ENCODE measurements at places on chromosomes 7 and 10.

GRCh38 chr10:103254113-103254512, 8.4 kb downstream of the RPEL1 start:
- DNase-seq: no peak

- no peak for DNase-seq
Observed at GRCh38 chr7:81871606-81872265, 101.9 kb upstream of the HGF start.

DNA sequence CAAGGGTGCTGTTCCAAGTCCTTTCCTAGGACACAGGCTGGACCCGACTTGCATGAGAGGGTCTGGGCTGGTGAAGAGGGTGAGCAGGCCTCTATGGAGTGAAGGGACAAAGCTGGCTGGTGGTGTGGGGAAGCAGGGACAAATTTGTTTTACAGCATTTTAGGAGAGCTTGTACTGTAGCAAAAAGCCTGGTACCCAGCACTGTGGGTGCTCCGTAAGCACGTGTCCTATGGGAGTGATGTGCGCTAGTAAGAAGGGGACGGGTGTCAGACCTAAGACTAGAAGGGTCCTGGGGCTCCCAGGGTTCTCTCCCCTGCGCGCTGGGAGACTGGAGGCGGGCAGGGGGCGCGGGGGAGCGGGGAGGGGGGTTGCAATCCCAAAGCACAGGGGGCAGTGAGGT, 391 bp downstream of the NOBOX start:
- no peak for DNase-seq

- peak; percentile 44 for DNase-seq
Observed at GRCh38 chr7:100444311-100445278, 8.3 kb upstream of the PPP1R35 start.

DNA sequence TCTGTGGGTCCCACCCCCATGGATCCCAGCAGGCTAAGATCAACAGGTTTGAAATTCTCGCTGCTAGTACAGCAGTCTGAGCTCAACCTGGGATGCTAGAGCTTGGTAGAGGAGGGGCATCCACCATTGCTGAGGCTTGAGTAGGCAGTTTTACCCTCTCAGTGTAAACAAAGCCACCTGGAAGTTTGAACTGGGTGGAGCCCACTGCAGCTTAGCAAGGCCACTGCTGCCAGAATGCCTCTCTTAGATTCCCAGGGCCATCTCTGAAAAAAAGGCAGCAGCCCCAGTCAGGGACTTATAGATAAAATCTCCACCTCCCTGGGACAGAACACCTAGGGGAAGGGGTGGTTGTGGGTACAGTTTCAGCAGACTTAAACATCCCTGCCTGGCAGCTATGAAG, 190.0 kb upstream of the CACNA2D1 start:
- no peak for DNase-seq
